Fibroblast of lung (primary cell): ENCODE measurements at places on chromosomes 7 and 10. TPM values are rescaled to one million over a fixed set of nuclear protein-coding genes. Genes with fewer than 3 reads are reported as not detected.

GRCh38 chr10:78313636-78314035 lies 280.0 kb downstream of the RPS24 start:
- no peak for DNase-seq

DNA sequence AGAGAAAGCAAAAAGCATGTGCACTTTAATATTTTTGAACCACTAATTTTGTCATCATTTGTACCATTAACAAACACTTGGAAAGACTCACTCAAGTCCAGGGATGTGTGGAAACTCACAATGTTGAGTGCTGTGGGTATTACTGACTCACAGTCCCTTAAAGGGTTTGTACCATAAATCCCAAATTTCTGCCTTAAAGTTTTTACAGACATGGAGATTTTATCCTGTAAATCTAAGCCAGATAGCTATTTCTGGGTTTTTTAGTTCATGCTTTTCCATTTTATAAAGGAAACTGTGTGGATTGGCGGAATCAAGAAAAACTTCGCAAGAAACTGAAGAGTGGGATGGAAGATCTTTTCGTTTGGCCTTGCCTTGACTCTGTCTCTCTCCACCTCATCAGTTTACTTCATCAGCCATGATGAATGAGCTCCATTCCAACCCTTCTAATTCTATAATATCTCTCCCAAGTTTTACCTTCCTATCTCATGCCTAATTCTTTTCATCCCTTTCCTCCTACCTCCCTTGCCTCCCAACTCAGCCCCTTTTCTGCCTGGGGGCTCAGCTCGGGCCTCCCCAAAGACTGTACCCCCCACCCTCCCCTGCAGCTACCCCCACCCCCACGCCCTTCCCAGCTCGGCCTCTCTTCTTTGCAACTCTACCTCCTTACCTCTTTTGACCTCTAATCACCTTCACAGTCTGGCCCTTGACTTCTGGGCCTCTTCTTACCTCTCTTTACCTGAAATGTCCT lies 218.5 kb upstream of the MKLN1 start:
- peak; percentile 59 for DNase-seq

DNA sequence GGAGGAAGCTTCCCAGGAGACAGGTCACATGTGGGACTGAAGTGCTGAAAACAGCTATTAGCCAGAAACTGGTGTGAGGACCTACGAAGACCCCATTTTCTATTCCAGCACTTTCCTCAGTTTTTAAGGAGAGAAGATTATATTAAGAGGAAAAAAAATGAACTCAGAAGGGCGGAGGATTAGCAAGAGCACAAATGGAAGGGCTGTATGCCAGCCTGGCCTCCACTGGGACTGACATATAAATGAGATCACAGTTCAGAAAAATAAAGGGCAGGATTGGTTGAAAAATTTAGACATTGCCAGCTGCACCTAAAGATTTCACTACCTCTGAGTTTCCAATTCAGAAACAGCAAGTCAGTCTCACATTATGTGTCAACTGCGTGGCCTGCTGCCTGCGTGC lies 53.0 kb downstream of the GSDME start:
- no peak for DNase-seq

GRCh38 chr7:122885583-122886356 lies 490 bp downstream of the CADPS2 start:
- peak; percentile 43 for DNase-seq

- peak; percentile 1 for DNase-seq
Measured at GRCh38 chr7:126843336-126843735, 409.4 kb downstream of the GRM8 start.

Gene TMEM176A
- total RNA-seq = 14.2 and 61.1 TPM in 2 replicates

Gene SPAG6
- under 0.01 TPM in 1 of 2 replicates, not detected in the other for total RNA-seq

Gene KCP
- total RNA-seq = 0.50 and 0.77 TPM in 2 replicates

Gene TLX1
- not detected in 2 replicates for total RNA-seq

Gene FAM25A
- not detected in 2 replicates for total RNA-seq
